ENCODE measurements at places on chromosomes 16 and 17.

GRCh38 chr17:27760069-27760885 is 40.1 kb downstream of the NOS2 start:
- peak; percentile 15 for DNase-seq

GRCh38 chr16:81266680-81267095 is 28.2 kb downstream of the BCO1 start:
- no peak for DNase-seq

DNA sequence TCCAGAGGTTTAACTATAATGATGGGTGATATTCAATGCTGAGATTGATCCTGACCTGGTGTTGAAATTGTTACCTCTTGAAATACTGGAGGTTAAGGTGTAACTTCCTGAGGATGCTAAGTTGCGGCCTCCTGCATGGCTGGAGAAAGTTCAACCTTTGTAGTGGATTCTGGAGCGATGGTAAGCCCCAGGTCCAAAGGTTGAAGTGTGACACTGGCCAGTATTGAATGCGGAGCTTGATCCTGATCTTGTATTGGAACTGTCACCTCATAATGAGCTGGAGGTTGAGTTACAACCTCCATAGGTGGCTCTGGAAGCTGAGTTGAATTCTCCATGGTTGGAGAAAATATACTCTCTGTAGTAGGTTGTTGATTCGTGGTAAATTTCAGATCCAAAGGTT is 17.0 kb downstream of the RDM1 start:
- no peak for DNase-seq

- no peak for DNase-seq
Observed at GRCh38 chr17:37743875-37744632, 805 bp downstream of the HNF1B start.

- DNase-seq: no peak
Observed at GRCh38 chr16:21608639-21609328, 9.4 kb downstream of the METTL9 start.
